MG63 (cell line): ENCODE measurements at places on chromosomes 1 and 21.
A peak's percentile ranks its signal among the peaks of the same experiment; 100 is the strongest.

- no peak for DNase-seq
Measured at GRCh38 chr1:156260896-156261295, 13.0 kb upstream of the PAQR6 start.

GRCh38 chr1:161066694-161067093 lies 3.0 kb downstream of the ARHGAP30 start:
- no peak for DNase-seq

- no peak for DNase-seq
Measured at GRCh38 chr1:64483731-64484414, 13.9 kb downstream of the CACHD1 start.

DNA sequence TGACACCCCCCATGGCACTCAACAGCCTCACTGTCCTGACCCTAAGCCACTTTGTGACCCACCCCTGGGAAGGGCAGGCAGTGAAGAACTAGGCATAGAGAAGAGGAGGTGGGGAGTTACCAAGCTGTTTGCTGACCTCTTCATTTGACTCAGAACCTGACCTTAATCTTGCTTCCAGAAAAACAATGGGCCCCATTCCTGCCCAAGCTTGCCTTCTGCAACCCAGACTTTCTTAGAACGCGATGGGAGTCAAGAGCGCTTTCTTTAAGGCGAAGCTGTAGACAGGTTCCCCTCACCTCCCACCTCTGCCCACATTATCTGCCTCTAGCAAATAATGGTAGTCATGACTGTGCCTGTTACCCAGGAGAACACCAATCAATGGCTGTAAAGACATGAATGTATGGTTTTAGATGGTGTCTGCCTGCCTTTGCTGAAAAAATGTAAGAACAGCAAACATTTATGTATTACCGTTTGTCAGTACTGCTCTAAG lies 8.2 kb upstream of the CBR3 start:
- DNase-seq = no peak

DNA sequence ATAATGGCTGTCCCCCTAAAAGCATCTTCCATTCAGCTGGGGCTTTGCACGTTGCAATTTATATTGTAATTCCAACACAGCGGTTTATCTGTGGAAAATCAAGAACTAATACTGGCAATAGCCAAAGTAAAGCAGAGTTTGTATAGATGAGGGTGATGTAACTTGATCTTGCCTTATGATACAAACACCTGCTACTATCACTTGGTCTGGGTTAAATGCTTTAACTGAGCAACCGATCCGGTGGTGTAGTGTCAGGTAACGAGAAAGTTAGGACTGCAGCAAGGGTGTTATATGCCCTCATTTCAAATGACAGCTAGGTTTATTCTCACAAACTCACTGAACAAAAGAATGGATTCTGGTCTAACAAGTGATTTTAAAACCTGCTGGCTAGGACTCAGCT lies 47.3 kb upstream of the PLPPR4 start:
- DNase-seq = no peak

GRCh38 chr1:63877816-63878215 lies 104.0 kb downstream of the ROR1 start:
- peak; percentile 17 for DNase-seq

DNA sequence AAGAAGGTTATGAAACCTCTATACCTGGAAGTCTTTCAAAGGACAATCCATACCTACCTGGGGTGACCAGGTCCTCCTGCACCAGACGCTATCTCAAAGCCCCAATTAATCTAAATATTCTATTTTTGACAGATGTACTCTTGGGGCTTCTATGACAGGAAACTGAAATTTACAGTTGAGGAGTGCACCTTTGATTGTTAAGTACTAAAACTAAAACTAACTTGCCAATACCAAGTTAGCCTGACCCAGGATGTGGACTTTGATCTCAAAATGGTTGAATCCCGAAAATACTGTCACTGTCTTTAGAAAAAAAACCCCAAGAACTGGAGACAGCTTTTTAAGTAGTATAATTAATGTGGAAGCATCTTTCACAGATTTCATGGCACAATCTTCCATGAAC lies 162.4 kb downstream of the TTLL7 start:
- DNase-seq = no peak

DNA sequence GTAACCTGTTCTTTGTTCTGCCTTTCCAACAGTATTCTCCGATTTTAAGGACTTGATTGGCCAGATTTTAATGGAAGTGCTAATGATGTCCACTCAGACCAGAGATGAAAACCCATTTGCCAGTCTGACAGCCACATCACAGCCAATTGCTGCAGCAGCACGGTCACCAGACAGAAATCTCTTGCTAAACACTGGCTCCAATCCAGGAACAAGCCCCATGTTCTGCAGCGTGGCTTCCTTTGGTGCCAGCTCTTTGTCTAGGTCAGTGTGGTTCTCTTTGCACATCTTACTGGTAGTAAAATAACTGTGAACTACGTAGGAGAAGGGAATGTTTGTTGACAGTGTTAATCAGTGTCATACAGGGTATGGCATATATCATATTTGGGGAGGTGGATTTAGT lies 72.7 kb downstream of the UBE4B start:
- DNase-seq = no peak

GRCh38 chr1:48746906-48747305 lies 29.8 kb downstream of the BEND5 start:
- no peak for DNase-seq

GRCh38 chr21:14737284-14737691 lies 191.2 kb upstream of the SAMSN1 start:
- no peak for DNase-seq

GRCh38 chr1:248802454-248802853 lies 23.3 kb downstream of the SH3BP5L start:
- no peak for DNase-seq

DNA sequence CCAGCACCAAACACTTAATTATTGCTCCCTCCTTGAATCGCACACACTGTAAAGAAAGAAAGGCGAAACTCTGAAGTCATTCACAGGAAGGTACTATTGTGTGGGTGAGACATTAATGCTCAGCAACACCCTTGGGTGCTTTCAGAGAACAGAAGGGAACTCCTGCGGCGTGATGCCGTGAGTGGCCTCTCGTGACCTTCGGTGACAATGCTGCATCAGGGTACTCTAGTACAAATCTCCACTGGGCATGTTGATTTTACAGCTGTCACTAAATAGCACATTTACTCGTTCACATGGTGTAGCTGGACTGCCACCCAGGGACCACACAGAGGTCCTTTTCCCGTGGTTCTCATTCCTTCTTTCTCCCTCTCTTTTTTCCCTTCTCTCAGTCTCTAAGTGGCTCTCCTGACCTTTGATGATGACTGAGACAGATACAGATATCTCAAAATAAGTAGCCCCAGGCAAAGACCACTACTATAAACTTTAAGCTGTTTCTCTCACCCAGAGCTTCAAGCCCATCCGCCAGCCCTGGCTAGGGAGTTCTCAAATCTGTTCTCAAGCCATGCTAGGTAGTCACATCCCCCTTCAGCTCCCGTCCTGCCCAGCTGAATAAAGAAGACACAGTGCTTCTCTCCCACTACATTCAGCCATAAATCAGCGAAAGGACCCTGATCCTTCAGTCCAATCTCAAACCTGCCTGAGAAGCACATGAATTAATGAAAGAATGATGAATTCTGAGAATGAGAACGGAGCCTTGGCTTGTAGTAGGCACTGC lies 223.4 kb upstream of the FMN2 start:
- DNase-seq = no peak

GRCh38 chr21:22657781-22658180 lies 1659.6 kb downstream of the NCAM2 start:
- no peak for DNase-seq

GRCh38 chr1:109721042-109721441 lies 9.0 kb downstream of the GSTM5 start:
- DNase-seq = no peak

GRCh38 chr1:79797487-79797886 lies 791.0 kb upstream of the ADGRL4 start:
- no peak for DNase-seq

DNA sequence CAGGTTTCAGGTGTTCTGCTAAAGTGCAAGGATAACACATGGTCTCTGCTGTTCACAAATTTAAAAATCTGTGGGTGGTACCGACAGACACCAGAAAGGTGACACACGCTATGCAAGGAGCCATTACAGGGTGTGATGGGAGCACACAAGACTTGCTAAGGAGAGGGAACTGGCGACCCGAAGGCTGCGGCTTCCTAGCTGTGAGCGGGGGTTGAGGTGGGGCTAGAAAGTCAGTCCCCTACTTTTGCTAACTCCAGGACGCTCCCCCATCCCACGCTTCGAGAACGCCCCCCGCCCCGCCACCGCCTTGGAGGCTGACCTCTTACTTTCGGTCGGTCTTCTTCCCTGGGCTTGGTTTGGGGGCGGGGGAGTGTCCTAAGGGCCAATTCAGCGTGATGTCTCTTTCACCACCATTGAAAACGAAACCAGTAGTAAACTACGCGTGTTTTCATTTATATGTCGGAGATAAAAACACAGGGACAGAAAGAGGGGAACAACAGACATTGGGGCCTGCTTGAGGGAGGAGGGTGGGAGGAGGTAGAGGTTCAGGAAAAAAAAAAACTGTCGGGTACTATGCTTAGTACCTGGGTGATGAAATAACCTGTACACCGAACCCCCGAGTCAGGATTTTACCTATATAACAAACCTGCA lies 1.1 kb downstream of the CKS1B start:
- peak; percentile 71 for DNase-seq

DNA sequence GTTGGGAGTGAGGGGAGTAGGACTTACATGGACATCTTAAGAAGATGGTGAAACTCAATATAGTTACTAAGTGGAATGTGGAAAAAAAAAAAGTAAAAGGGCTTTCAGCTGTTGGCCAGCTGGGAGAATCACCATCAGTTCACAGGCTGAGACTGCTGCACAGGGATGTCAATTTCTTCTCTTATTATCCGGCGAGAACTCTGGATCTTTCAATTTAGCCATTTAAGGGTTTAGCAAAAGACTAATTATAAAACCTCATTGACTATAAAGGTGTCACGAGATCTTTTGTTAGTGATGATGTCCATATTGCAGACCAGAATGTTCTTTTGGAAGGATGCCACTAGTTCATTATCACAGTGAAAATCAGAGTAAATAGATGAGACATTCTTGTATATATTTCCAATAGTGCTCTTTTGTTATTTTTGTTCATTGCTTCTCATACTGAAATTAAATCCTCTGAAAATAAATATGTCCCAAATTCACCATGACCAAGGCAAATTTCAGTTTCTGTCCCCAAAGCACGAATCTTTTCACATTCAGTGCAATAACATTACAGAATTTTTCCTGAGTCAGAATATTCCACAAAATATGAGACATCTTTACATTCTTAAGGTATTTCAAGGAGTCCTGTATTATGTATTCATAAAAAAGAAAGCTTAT lies 266.1 kb downstream of the DNM3 start:
- DNase-seq = no peak

- no peak for DNase-seq
Measured at GRCh38 chr1:158203693-158204457, 23.2 kb downstream of the CD1D start.

- no peak for DNase-seq
Measured at GRCh38 chr1:209326076-209326475, 257.4 kb upstream of the CAMK1G start.

- DNase-seq = no peak
Measured at GRCh38 chr1:196902344-196902743, 14.5 kb downstream of the CFHR4 start.

GRCh38 chr1:204979306-204979705 lies 63.7 kb upstream of the CNTN2 start:
- DNase-seq = no peak

GRCh38 chr1:84301785-84302385 lies 377 bp downstream of the SAMD13 start:
- DNase-seq = no peak

DNA sequence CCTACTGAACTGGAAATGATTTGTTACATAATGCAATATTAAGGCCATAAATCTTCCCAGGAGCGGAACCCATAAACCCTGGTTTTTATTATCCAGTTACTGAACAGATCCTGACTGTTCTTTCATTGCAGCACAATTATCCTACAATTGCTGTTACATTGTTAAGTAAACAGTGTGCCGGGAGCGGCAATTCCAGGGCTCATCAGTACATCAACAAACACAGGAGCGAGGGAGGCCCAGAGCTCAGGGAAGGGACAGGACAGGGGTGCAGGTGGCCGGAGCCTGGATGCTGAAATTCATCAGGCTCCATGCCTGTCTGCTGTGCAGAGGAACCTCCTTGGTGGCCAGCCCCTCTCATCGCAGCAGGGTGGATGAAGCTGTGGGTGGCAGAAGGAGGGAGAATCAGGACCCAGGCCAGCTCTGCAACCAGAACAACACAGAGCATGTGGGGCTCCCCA lies 544.7 kb downstream of the NPHP4 start:
- DNase-seq = no peak

GRCh38 chr1:23590058-23590783 lies 30.9 kb upstream of the ID3 start:
- no peak for DNase-seq

DNA sequence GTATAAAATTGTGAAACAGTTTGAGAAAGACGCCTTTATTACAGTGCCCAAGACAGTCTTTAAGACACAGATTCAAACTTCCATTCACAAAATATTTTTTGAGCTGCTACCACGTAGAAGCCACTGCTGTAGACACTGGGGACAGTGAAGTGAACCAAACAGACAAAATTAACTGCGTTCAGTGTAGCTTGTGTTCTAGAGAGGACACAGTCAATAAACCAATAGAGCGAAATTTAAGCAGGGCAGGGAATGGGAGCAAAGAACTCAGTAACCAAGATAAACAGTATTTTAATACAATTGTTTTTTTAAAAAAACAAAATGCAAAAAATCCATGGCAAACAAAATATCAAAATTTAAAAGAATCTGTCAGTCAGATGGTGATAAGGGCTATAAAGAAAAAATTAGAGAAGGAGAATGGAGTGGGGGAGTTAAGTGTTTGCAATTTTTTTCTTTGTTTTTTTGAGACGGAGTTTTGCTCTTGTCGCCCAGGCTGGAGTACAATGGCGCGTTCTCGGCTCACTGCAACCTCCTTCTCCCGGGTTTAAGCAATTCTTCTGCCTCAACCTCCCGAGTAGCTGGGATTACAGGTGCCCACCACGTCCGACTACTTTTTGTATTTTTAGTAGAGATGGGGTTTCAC lies 719 bp upstream of the PARS2 start:
- no peak for DNase-seq
